Heart left ventricle (tissue), 16 donors: ENCODE measurements at places on chromosomes 7 and 10.

- no peak for DNase-seq
These were observed 455.5 kb downstream of the PHTF2 start for GRCh38 chr7:78253850-78254725.

DNA sequence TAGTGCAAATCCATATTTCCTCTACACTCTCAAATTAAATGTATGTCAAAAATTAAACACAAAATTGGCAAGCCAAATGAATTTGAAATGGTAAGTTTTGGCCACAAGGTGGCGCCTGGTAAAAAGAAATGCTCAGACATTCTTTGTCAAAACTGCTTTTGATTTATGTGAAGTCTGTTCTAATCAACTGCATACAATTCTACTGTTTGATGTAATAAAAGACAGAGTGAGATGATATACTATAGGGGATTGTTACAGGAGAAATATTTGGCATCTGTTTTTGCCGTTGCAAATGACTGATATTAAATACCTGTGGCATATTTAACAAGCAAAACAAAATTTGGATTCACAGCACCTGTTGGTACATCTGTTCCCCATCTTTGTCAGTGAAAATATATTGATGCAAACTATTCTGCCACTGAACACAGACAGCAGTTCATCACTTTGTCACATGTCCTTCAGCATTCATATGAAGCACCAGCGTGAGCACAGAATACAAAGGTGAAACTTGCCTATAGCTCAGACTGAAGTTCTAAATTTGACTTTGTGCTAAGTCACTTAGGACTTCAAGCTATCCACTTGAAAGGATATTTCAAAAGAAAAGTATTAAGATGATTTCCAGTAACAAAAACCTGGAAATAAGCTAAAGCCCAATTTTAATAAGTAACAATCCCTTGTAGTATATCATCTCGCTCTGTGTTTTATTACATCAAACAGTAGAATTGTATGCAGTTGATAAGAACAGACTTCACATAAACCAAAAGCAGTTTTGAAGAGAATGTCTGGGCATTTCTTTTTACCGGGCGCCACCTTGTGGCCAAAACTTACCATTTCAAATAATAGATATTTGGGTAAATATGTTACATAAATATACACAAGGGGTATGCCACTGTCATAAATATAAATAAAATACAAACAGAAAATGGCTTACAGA, 10.2 kb upstream of the CH25H start:
- peak; percentile 47 for DNase-seq

DNA sequence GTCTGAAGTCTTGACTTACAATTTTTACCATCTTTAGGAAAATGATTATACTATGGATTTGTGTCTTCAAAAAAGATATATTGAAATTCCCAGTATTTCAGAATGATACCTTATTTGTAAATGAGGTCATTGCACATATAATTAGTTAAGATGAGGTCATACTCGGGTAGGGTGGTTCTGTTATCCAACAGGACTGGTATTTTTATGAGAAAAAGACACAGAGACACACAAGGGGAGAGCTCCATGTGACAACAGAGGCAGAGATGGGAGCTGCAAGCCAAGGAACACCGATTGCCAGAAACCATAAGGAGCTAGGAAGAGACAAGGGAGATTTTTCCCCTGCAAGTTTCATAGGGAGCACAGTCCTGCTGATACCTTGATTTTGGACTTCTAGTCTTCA, 356.9 kb downstream of the ARL4A start:
- no peak for DNase-seq

DNA sequence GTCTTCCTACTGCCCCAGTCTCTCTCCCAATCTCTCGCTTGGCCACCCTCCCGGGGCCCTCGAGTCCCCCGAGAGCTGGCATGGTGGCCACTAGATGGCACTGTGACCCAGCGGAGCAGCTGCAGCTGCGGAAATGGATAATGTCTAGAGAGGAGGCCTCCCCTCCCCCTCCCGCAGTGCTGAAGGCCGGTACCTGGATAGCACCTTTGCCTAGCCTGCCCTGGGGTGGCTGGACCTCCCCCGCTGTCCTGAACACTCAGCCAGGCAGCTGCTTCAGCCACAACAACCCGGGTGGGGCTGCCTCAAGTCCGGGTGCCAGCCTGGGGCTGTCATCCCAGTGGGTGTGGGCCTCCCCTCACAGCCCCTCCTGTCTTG, 65.2 kb downstream of the GOLGA7B start:
- DNase-seq = peak; percentile 66

DNA sequence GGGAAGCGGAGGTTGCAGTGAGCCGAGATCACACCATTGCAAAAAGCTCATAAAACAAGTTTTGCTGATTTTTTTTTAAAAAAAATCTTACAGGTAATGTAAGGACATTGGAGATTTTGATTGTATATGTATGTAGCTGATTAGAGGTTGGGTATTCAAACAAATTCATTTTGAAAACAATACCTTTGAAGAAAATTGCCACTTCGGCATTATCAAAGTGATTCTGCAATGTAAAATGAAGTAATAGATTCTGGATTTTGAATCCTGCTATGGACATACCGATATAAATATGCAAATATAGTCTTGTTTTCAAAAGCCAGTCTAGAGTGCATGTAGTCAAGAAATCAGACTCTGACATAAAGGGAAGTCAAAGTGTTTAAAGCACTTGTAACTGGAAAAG, 12.4 kb upstream of the IGF2BP3 start:
- DNase-seq = no peak

- no peak for DNase-seq
These were observed 33.5 kb upstream of the ANTXRL start for GRCh38 chr10:46253076-46254006.

DNA sequence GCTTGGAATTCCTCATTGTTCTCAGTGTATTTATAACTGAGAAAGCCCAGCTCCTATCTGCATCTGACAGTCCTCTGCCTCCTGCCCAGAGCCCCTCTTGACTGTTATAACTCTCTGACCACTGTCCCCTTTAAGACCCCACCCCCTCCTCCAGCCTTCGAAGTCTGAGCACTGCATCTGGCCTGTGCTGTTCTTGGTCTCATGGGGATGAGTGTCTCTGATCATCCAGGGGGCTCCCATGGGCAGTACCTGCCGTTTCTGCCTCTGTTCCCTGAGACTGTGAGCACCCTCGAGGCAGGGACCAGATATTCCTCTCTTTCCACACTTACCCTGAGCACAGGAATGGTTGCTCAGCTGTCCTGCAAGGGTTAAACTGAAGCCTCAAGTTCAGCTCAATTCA, 7.7 kb downstream of the GHRHR start:
- DNase-seq = no peak

- DNase-seq = no peak
These were observed 16.1 kb downstream of the PRF1 start for GRCh38 chr10:70586348-70586930.

DNA sequence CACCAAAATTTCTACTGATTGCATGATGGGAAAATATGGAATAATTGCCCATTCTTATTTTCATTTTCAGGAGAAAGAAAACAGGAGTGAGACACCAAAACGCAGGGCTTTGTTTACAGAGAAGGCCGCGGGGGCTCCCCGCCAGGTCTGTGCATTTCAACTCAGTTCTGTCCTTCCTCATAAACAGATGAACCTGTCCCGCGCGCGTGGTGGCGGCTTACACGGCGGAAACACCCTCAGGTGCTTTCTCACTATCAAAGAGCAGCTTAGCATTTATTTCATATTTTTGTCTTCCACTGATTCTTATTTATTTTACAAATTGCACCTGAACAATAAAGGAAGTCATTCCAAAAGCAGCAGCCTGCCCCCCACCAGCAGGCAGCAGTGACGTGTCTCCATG, 579.4 kb downstream of the PTPRN2 start:
- no peak for DNase-seq

GRCh38 chr10:19908991-19909696, 92.9 kb downstream of the PLXDC2 start:
- no peak for DNase-seq

GRCh38 chr10:43794181-43794815, 145.6 kb upstream of the ZNF32 start:
- DNase-seq = no peak

GRCh38 chr7:33457039-33457438, 327.7 kb downstream of the BBS9 start:
- DNase-seq = no peak
